ENCODE measurements at places on chromosomes 7 and 10.

DNA sequence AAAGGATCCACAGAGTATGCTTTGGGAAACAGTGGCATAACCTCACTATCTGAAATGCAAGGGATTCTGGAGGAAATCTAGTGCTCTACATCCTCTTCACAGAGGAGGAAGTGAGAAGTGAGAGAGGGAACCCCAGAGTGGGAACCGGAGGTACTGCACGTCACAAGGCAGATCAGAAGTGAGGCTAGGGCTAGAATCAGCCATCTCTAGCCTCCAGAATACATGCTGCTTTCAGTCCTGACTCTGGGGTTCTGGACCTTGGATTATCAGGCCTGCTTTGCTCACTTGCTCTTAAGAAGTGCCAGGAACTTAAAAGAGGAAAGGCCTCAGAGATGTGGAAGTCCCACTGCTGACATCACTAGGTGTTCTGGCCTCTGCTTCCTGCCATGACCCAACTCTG, 25.7 kb downstream of the ZNF503 start:
- no peak for DNase-seq

GRCh38 chr7:129093867-129094456, 39.1 kb upstream of the TNPO3 start:
- DNase-seq = no peak

- no peak for DNase-seq
Observed at GRCh38 chr7:70589010-70589409, 542.9 kb upstream of the GALNT17 start.

GRCh38 chr7:87413029-87413428, 62.5 kb downstream of the ABCB4 start:
- DNase-seq = no peak

- no peak for DNase-seq
Observed at GRCh38 chr7:28116041-28116440, 64.6 kb downstream of the JAZF1 start.

DNA sequence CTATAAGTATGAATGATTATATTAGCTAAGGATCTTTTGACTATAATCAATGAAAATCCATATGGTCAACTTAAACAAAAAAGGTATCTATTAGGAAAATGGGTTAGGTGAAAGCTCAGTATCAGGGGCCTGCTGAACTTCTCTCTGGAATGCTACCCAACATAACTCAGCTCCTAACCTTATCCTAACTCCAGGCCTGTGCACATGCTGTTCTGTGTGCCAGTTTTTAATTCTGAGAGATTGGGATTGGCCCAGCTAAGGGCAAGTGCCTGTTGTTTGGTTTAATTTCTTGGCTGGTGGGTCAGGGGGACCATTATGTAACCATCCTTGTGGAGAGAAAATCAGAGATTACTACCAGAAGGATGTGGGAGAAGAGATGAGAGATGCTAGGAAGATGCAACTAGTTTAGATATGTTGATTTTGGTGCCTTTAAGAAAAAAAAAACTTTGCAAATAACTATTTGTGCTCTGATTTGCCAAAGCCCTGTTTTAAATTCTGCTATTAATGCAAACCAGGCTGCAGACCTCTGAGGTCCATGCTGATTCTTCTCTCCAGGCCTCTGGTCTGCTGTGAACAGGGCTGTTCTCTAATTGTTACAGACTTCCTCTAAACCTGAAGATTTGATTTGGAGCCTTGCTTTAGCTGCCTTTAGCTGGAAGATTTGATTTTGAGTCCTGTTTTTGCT, 23.9 kb upstream of the HDAC9 start:
- no peak for DNase-seq

GRCh38 chr7:140611641-140612040, 29.0 kb downstream of the DENND2A start:
- no peak for DNase-seq

DNA sequence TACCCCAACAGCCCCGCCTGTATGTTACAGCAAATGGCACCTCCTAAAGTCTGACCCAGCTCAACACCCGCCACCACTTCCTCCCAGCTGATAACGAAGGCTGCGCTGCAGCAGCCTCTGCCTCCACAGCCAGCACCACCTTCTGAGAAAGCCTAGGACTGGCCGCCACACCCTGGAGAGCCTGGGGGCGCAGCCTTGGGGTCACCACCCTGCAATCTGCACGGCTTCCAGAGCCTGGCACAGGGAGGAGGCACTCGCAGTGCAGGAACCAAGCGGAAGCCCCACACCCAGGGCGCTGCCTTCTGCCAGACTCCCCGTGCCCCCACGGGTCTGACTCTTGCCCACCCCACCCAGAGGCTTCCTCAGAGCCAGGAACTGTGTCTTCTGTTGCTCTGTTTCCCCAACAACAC, 112.5 kb downstream of the MAD1L1 start:
- DNase-seq = no peak

- DNase-seq = no peak
Observed at GRCh38 chr10:132790934-132791829, 5.2 kb upstream of the NKX6-2 start.

GRCh38 chr10:132408823-132409666, 12.0 kb downstream of the PWWP2B start:
- DNase-seq = no peak

All from GM04503 (cell line).